H9 (cell line): ENCODE measurements at places on chromosomes 4 and X.

DNA sequence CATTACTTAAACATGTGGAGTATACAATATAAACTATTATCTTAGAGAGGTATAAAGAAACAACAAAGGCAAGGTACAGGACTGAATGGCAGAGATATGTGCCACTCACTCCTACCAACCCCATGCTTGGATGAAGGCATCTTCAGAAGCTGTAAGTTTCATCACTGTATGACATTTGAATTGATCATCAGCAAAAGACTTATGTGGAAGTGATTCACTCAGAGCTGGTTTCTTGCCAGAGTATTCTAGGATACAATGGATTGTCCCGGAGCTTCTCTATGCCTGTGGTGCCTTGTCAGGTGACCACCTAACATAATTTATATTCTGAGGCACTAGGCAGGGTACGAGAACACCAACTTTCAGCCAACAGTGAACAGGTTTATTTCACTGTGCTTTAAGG is 392.2 kb downstream of the PPP1R2C start:
- no peak for DNase-seq

DNA sequence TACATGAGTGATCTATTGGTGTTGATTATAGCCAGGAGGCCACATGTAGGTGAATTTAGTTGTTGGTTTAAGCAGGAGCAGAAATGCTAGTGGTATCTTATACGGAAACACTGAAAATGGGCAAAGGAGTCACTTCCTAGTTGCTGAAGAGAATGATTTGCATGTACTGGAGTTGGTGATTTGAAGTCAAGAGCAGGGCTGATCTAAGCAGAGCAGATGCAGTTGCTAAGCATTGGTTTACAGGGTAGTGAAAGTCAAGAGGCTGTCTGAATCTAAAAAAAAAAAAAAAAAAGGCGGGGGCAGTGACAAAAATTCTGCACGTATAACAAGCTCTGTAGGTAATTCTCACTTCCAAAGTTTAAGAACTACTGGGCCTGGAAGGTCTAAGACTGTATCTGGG is 90.4 kb upstream of the HPRT1 start:
- DNase-seq: no peak

DNA sequence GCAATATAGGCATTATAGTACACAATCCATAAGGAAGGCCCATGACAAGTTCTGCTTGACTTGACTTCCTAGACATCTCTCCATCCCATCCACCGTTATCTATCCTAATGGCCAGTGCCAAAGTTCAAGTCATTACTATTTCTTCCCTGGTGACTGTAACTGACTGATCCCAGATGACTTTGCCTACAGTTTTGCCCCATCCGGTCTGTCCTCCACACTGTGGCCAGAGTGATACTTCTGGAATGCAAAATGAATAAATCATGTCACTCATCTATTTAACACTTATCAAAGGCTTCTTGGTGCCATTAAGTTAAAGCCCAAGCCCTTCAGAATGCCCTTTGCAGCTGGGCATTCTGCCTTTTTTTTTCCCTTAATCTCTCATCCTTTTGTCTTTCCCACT is 130.8 kb downstream of the PPARGC1A start:
- DNase-seq: no peak

- no peak for DNase-seq
Measured at GRCh38 chr4:115366390-115366789, 253.0 kb upstream of the NDST4 start.

DNA sequence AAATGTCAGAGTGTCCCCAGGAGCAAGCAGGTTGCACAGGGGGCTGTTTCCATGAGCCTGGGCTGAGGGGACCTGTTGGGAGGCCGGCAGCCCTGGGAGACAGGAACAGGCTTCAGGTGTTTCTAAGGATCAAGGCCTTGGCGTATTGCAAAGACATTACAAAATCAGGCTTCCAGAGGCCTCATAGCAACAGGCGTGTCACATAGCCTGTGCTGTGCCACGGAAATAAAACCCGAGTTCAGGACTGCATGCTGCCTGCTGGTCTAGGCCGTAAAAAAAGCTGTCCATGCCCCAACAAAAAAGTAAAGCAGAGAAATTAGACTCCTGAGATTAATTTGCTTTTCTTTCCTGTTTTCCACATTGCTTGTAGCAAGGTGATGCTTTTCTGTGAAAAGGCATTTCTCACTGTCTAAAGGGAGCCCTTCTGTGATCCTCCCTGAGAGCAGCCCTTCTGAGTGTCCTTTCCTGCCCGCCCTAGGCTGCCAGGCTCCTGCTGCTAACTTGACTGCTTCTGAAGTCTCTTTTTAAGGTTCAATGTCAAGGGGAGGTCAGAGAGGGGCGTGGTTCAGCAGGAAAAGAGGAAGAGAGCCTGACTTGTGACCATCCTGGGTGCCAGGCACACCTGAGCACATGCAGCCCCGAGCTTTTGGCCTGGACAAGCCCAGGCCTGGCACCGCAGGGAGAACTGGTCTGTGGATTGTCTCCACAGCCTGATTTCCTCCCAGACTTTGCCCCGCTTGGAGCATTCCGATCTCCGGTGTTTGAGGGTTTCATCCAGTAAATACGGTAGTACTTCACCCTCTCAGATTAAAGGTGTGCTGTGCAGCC is 21.3 kb downstream of the SHROOM2 start:
- DNase-seq: no peak

GRCh38 chr4:544386-545105 is 31.5 kb downstream of the TMEM271 start:
- DNase-seq: no peak

- DNase-seq: no peak
Measured at GRCh38 chr4:174318829-174319764, 35.4 kb downstream of the CEP44 start.

GRCh38 chrX:40887476-40887875 is 152.1 kb upstream of the MED14 start:
- no peak for DNase-seq

- DNase-seq: no peak
Measured at GRCh38 chrX:10984213-10984612, 126.9 kb upstream of the HCCS start.

- DNase-seq: no peak
Measured at GRCh38 chr4:14918336-14918735, 83.9 kb upstream of the CPEB2 start.

DNA sequence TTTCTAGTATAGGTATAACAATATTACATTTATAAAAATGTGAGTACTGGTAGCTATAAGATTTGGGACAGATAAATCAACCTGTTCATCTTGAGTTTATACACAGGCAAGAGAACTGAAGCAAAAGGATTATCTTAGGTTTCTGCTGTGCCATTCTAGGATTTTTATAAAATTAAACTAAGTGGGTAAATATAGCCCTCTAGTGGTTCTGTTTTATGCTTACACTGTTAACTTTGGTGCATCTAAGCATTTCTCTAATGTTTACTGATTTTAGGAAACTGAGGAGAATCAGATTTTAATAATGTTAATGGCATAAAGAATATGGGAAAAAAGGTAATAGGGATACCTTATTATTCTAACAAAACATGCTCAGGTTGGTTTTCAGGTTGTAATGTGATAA is 1.1 kb upstream of the RRH start:
- no peak for DNase-seq

GRCh38 chr4:100849319-100849718 is 331.5 kb upstream of the EMCN start:
- DNase-seq: no peak

- DNase-seq: no peak
Measured at GRCh38 chr4:76657443-76657842, 222.4 kb downstream of the SHROOM3 start.

DNA sequence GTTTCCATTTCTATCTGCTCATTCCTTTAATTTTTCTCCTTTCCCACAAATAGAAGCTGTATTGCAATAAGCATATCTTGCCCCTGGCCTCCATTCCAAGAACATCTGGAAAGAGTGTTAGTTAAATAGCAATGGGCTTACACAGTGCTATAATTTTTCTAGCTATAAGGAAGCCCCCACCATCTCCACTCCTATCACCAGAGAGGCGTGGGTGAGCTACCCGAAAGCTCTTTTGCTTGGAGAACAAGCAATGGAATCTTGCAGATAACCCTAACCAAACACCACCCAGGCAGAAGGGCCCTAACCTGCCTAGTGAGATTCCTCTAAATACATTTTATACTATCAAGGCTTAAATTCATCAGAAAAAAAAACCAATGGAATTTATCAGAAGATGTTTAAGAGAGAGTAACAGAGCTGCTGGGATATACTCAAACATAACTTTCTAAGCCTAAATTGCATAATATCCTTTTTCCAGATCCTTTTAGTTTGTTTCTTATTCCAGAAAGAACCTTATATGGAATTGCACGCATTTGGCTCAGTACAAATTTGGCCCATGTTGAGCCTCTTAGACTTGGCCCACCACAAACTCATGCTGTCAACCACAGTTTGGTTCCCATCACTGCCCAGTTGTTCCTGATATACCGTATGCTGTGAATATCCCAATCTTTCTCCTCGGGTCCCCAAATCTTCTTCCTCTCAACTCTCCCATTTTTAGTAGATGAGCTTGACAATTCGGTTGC is 91.6 kb upstream of the PLAC1 start:
- no peak for DNase-seq

DNA sequence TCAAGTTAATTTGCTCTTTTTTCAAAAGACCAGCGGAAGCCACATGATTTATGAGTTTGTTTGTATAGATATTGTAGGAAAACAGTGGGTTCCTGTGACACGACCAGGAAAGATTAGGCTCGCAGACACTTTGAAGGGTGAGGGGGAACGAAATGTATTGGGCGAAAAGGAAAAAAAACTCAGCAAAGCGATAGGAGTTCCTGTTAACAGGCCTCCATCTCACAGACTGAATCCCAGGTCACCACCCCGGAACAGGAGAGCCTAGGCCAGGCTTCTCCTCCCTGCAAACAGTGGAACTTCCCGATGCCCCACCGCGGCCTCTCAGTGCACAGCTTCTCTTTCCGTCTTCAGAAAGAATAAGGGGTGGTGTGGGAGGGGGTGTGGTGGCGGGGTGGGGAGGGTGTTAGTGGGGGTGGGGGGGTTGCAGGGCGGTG is 181.8 kb upstream of the GPRIN3 start:
- DNase-seq: peak; percentile 67

DNA sequence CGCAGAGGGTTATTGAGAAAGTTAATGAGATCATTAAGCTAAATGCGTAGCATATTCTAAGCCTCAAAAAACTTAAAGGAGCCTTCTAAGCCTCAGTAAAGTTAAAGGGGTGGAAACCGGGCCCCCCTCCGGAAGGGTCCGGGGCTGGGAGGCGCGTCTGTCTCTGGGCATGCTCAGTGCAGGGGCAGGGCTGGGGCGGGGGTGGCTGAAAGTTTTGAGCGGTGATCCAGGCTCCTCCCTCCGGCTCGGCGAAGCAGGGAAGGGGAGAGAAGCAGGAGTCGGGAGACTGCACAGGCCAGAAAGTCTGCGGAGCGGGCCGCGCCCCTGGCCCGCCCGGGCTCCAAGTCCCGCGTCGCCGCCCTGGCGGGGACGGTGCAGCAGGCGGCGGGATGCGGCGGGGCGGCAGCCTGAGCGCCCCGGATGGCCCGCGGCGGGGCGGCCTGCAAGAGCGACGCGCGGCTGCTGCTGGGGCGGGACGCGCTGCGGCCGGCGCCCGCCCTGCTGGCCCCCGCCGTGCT is at the start of gene EVC:
Gene EVC (plus strand): TSS at position 241 of the 518 bp plus-strand sequence. CDS start 180 bp downstream, at position 421.
- peak; percentile 82 for DNase-seq

DNA sequence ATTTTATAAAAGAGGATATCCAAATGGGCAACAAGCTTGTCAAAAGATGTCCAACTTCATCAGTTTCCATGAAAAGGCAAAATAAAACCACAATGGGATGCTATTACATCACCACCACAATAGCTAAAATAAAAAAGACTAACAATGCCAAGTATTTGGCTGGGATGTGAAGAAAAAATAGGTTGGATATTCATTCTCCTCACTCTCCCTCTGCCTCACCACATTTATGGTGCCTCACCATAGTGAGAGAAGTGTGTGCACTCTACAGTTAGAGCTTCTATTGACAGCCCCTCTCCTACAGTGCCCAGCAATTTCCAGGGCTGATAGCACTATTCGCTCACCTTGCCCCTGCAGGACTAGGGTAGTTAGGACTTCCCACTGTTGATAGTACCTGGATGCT is 25.5 kb downstream of the VEGFC start:
- DNase-seq: no peak

DNA sequence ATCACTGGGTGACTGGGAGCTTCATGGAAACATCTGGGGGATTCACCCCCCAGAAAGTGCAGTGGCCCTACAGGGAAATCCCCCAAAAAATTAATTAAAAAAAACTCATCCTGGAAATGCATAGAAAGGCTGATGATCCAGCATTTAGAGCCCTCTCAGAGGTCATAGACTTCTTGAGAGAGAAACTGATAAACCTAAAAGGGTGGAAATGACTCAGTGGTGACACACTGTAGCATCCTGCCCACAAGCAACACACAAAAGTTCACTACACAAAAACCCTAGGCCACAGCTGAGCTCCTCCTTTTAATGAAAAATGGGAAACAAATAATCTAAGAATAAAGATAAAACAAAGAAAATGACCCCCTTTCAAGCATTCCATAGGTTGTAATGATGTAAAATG is 911.5 kb downstream of the GLUD2 start:
- no peak for DNase-seq

DNA sequence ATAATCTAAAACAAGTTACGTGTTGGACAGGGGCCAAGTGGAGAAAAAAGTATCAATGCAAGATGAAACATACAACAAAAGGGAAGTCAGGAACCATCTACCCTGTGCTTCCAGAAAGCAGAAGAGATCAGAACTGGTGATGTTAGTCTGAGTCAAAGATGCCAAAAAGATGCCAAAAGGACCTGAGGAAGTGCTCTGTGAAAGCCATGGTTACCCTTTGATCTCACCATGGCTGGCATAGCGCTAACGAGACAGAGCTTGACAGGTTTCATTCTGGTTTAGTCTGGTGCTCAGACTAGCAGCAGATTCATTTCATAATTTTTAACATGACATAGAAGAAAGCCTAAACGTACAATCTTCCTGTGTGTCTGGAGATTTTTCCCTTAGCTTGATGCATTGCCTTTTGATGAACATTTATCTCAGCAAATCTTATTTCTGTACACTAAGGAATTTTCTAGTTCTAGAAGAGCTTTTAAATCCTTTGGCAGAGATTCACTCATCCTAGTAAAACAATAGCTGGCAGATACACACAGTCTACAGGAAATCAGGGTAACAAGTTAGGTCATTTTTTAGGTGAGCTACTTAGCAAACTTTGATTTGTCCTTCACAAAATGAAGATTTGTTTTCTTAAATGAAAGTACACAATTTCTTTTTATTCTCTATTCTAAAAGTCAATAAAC is 87.7 kb downstream of the COL25A1 start:
- no peak for DNase-seq

DNA sequence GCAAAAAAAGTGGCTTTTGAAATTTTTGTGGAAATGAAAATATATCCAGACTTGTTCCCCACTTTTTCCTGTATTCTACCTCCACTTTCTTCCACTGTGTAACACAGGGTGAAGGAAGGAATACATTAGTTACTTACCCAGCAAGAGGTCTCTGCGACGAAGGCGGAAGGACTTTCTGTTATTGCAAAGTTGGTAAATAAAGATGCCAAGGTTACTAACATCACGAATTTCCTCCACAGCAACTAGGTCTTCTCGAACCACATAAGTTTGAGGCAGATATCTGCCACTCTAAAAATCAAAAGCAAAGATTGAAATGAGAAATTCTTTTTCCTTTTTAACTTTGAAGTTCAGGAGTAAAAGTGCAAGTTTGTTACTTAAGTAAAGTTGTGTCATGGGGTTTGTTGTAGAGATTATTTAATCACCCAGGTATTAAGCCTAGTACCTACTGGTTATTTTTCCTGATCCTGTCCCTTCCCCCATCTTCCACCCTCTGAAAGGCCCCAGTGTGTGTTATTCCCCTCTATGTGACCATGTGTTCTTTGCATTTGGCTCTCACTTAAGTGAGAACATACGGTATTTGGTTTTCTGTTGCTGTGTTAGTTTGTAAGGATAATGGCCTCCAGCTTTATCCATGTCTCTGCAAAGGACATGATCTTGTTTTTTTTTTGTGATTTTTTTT is 5.8 kb downstream of the ITM2A start:
- DNase-seq: no peak
